ENCODE measurements at places on chromosomes 16 and 17. TPM values are rescaled to one million over a fixed set of nuclear protein-coding genes. Genes with fewer than 3 reads are reported as not detected.

- H3K4me3 ChIP-seq = no peak overlapping the region
- no peaks in the 10 kb centered on the region for H3K27me3 ChIP-seq
- no peak overlapping the region for H3K27ac ChIP-seq
- H3K4me1 ChIP-seq = no peaks in the 10 kb centered on the region
These were observed 9.0 kb upstream of the MAPK3 start for GRCh38 chr16:30131869-30132475.

DNA sequence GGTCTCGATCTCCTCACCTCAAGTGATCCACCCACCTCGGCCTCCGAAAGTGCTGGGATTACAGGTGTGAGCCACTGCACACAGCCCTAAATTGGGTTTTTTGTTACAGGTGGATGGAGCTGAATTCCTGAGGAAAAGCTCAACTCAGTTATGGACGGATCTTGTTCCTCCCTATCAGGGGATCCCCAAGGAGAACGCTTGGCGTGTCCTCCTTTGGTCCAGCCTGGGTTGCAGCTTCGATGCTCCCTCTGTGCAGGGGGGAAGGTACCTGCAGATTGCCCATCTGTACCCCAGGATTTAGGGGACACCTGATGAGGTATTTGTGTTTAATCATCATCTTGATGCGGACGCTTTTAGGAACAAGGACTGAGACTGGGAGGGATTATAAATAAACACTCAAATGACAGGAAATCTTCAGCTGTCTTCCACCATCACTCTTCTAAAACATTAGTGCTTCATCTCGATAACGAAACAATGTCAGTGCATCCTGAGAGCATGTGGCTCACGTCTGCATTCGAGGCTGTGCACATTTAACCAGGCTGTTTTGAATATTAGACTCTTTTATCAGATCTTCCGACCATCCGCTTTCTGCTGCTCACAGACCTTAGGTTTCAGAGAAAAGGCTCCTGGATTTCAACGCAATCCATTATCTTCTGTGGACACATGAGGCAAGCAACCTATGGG lies 18.2 kb upstream of the MEIOB start:
- no peak overlapping the region for H3K4me3 ChIP-seq
- H3K36me3 ChIP-seq = no peaks in the 10 kb centered on the region
- no peak for DNase-seq
- H3K27me3 ChIP-seq = peaks cover 28% of the 10 kb centered on the region

DNA sequence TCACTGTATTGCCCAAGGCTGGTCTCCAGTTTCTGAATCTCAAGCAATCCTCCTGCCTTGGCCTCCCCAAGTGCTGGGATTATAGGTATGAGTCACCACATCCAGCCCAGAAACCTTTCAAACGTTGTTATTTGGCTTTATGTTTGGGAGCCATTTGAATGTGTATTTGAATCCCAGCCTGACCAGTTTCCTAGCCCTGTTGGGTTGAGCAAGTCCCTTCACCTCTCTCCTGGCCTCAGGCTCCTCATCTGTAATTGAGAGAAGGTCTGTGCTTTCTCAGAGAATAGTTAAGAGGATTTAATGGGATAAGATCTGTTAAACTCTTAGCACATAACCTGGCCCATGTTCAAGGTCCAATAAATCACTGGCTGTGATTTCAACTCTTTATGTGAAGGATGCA lies 385.8 kb upstream of the RBFOX1 start:
- H3K27me3 ChIP-seq = no peaks in the 10 kb centered on the region
- DNase-seq = no peak
- no peaks in the 10 kb centered on the region for H3K4me1 ChIP-seq
- H3K36me3 ChIP-seq = no peaks in the 10 kb centered on the region
- no peak overlapping the region for H3K27ac ChIP-seq
- H3K4me3 ChIP-seq = no peak overlapping the region

HOXB8 gene
- not detected for polyA plus RNA-seq

- no peak for DNase-seq
- no peak overlapping the region for H3K4me3 ChIP-seq
- peak overlapping the region; percentile 76 for H3K27ac ChIP-seq
- peaks cover 35% of the 10 kb centered on the region for H3K4me1 ChIP-seq
- H3K36me3 ChIP-seq = peaks cover 3% of the 10 kb centered on the region
These were observed 1.8 kb downstream of the KIAA0513 start for GRCh38 chr16:85029408-85029784.

GRCh38 chr16:54544553-54545180 lies 258.1 kb upstream of the IRX3 start:
- no peak for DNase-seq
- no peak overlapping the region for H3K4me3 ChIP-seq
- H3K4me1 ChIP-seq = no peaks in the 10 kb centered on the region

C16orf96 gene
- not detected for polyA plus RNA-seq

GRCh38 chr17:36755586-36755985 lies 154.2 kb downstream of the MRM1 start:
- no peaks in the 10 kb centered on the region for H3K4me1 ChIP-seq
- H3K27ac ChIP-seq = no peak overlapping the region
- no peaks in the 10 kb centered on the region for H3K36me3 ChIP-seq
- no peak overlapping the region for H3K4me3 ChIP-seq

DNA sequence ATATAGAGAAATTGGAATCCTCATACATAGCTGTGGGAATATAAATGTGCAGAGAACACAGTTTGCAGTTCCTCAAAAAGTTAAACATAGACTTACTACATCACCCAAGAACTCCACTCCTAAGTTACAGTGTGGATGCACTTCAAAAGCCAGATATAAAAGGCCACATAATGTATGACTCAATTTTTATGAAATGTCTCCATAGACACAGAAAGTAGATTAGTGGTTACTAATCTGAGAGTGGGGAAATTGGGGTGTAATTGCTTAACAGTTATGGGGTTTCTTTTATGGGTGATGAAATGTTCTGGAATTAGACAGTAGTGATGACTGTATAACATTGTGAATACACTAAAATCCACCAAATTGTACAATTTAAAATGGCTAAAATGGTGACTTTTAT lies 60.9 kb downstream of the CACNG1 start:
- DNase-seq = no peak
- H3K4me3 ChIP-seq = no peak overlapping the region
- peak overlapping the region; percentile 60 for H3K27ac ChIP-seq

TBC1D3 gene
- polyA plus RNA-seq = not detected

GRCh38 chr16:86444261-86444660 lies 66.1 kb upstream of the FOXF1 start:
- DNase-seq = no peak
- H3K4me1 ChIP-seq = no peaks in the 10 kb centered on the region
- no peak overlapping the region for H3K4me3 ChIP-seq
- H3K27ac ChIP-seq = no peak overlapping the region

- no peaks in the 10 kb centered on the region for H3K4me1 ChIP-seq
- H3K27ac ChIP-seq = no peak overlapping the region
- DNase-seq = no peak
- H3K4me3 ChIP-seq = no peak overlapping the region
These were observed 28.5 kb downstream of the STAT5B start for GRCh38 chr17:42247734-42248133.

NR1D1 gene
- polyA plus RNA-seq = 7.5 TPM

GSE1 gene
- polyA plus RNA-seq = 5.0 TPM

TIMP2 gene
- 1.2 TPM for polyA plus RNA-seq

GRCh38 chr17:80981062-80981902 lies 10.4 kb upstream of the CHMP6 start:
- no peak overlapping the region for H3K4me3 ChIP-seq
- H3K36me3 ChIP-seq = no peaks in the 10 kb centered on the region
- no peak overlapping the region for H3K27ac ChIP-seq
- H3K4me1 ChIP-seq = no peaks in the 10 kb centered on the region
- peaks cover 5% of the 10 kb centered on the region for H3K27me3 ChIP-seq

TSR3 gene
- 49.0 TPM for polyA plus RNA-seq

- no peak for DNase-seq
- H3K36me3 ChIP-seq = no peaks in the 10 kb centered on the region
- no peak overlapping the region for H3K4me3 ChIP-seq
- no peak overlapping the region for H3K27ac ChIP-seq
- H3K4me1 ChIP-seq = peaks cover 5% of the 10 kb centered on the region
These were observed 13.7 kb downstream of the CORO6 start for GRCh38 chr17:29608986-29609385.

B4GALNT2 gene
- 0.32 TPM for polyA plus RNA-seq

GRCh38 chr17:17030515-17031211 lies 11.6 kb upstream of the MPRIP start:
- H3K36me3 ChIP-seq = no peaks in the 10 kb centered on the region
- H3K4me1 ChIP-seq = peaks cover 33% of the 10 kb centered on the region
- H3K4me3 ChIP-seq = no peak overlapping the region
- DNase-seq = no peak

GRCh38 chr16:72203401-72203800 lies 31.4 kb upstream of the PMFBP1 start:
- no peaks in the 10 kb centered on the region for H3K27me3 ChIP-seq
- H3K36me3 ChIP-seq = no peaks in the 10 kb centered on the region
- H3K4me1 ChIP-seq = peaks cover 24% of the 10 kb centered on the region
- DNase-seq = no peak
- peak overlapping the region; percentile 43 for H3K27ac ChIP-seq
- H3K4me3 ChIP-seq = no peak overlapping the region

DNA sequence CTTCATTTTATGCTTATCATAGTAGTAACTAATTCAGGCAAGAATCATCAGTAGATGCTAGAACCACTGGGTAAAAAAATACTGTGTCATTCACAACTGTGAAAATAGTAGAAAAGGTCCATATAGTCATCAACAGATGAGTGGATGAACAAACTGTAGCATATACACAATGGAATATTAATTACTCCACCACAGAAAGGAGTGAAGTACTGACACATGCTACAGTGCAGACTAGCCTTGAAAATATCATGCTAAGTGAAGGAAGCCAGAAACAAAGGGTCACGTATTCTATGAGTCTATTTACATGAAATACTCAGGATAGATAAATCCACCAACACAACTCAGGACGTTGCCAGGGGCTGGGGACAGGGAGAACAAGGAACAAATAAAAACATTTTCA lies 13.3 kb downstream of the USP22 start:
- peaks cover 27% of the 10 kb centered on the region for H3K36me3 ChIP-seq
- peaks cover 4% of the 10 kb centered on the region for H3K4me1 ChIP-seq
- peak overlapping the region; percentile 56 for H3K27ac ChIP-seq
- H3K4me3 ChIP-seq = no peak overlapping the region

DNA sequence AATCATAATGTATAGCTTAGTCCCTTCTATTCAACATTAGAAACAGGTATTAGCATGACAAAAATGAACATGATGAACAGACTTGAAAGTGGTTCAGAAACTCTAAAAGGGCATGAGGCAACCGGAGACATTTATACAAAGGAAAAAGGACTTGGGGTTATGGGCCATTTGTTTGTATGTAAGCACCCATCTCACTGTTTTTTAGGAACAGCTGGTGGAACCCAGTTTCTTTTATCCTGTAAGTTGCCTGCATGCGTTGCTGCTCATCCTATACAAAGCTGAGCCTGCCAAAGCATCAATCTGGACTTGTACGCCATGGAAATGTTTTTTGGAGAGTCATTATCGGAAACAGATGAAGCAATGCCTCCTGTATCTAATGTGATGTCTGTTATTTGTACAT lies 72.3 kb upstream of the NACA2 start:
- peaks cover 2% of the 10 kb centered on the region for H3K27me3 ChIP-seq
- no peaks in the 10 kb centered on the region for H3K36me3 ChIP-seq
- no peaks in the 10 kb centered on the region for H3K4me1 ChIP-seq
- no peak for DNase-seq
- no peak overlapping the region for H3K27ac ChIP-seq

GRCh38 chr16:51151961-51152663 lies 1.0 kb upstream of the SALL1 start:
- peaks cover 7% of the 10 kb centered on the region for H3K4me1 ChIP-seq
- H3K27me3 ChIP-seq = peaks cover 94% of the 10 kb centered on the region
- no peak overlapping the region for H3K27ac ChIP-seq
- no peak overlapping the region for H3K4me3 ChIP-seq

DECR2 gene
- polyA plus RNA-seq = 18.8 TPM

- peaks cover 19% of the 10 kb centered on the region for H3K27me3 ChIP-seq
- no peak overlapping the region for H3K27ac ChIP-seq
- H3K36me3 ChIP-seq = no peaks in the 10 kb centered on the region
These were observed 1.8 kb downstream of the RUNDC3A start for GRCh38 chr17:44310188-44310587.

DNA sequence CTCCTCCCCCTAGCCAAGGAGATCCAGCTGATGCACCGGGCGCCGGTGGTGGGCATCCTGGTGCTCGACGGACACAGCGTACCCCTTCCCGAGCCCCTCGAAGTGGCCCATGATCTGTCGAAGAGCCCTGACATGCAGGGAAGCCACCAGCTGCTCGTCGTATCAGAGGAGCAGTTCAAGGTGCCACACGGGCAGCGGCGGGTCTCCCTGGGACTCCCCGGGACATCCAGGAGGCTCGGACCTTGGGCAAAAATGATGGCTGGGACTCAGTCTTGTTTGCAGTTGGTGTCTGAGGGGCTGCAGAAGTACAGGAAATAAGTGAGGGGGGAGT lies 15.8 kb upstream of the MYO15B start:
- no peaks in the 10 kb centered on the region for H3K27me3 ChIP-seq
- no peak for DNase-seq
- no peaks in the 10 kb centered on the region for H3K4me1 ChIP-seq
- no peak overlapping the region for H3K27ac ChIP-seq
- H3K4me3 ChIP-seq = no peak overlapping the region

GRCh38 chr16:4410335-4411075 lies 5.9 kb downstream of the CORO7 start:
- no peak overlapping the region for H3K27ac ChIP-seq
- H3K4me3 ChIP-seq = no peak overlapping the region
- H3K4me1 ChIP-seq = peaks cover 13% of the 10 kb centered on the region
- DNase-seq = no peak
- no peaks in the 10 kb centered on the region for H3K27me3 ChIP-seq

DNASE1L2 gene
- polyA plus RNA-seq = 0.41 TPM

DNA sequence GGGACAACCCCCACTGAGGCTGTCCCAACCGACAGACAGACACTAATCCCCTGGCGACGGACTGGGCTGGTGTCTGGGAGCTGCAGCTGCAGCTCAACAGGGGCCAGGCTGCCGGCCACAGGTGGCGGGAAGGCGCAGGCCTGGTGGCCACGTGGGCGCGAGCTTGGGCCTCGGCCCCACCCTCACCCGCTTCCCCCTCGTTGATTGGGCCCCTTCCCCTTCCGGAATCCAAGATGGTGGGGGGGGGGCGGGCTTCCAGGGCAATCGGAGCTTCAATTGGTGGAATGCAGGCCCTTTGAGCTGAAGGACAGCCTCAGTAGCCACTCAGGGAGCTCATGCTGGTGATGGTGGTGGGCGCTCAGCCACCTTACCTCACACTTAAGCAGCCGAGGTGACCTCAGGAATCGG lies 8.7 kb upstream of the TBX4 start:
- H3K4me1 ChIP-seq = no peaks in the 10 kb centered on the region
- H3K4me3 ChIP-seq = no peak overlapping the region
- no peak overlapping the region for H3K27ac ChIP-seq

DNA sequence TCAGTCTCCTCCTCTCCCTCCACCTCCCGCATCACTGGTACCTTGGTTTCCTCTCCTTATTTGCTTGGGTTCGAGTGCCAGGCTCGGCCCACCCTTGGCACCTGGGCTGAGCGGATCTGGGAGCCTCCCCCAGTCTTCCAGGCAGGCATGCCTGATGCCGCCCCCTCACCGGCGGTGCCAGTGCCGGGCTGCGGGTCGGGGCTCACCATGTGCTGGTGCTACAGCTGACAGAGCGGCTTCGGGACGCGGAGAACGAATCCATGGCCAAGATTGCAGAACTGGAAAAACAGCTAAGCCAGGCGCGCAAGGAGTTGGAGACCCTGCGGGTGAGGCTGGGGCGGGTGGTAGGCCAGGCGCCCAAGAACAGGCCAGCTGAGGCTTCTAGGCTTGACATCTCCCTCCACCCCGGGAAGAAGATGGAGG lies 19.2 kb downstream of the FMNL1 start:
- H3K27me3 ChIP-seq = peaks cover 15% of the 10 kb centered on the region
- no peaks in the 10 kb centered on the region for H3K36me3 ChIP-seq
- no peak overlapping the region for H3K27ac ChIP-seq

APOH gene
- not detected for polyA plus RNA-seq

TEX19 gene
- polyA plus RNA-seq = not detected

GRCh38 chr17:82963104-82963950 lies 116.1 kb upstream of the METRNL start:
- H3K36me3 ChIP-seq = no peaks in the 10 kb centered on the region
- H3K4me3 ChIP-seq = no peak overlapping the region
- H3K4me1 ChIP-seq = peaks cover 5% of the 10 kb centered on the region

CDK5RAP3 gene
- polyA plus RNA-seq = 62.7 TPM
